Breast epithelium (tissue), 4 donors: ENCODE measurements at places on chromosomes 6 and 20. TPM values are rescaled to one million over a fixed set of nuclear protein-coding genes. Genes with fewer than 3 reads are reported as not detected.

DNA sequence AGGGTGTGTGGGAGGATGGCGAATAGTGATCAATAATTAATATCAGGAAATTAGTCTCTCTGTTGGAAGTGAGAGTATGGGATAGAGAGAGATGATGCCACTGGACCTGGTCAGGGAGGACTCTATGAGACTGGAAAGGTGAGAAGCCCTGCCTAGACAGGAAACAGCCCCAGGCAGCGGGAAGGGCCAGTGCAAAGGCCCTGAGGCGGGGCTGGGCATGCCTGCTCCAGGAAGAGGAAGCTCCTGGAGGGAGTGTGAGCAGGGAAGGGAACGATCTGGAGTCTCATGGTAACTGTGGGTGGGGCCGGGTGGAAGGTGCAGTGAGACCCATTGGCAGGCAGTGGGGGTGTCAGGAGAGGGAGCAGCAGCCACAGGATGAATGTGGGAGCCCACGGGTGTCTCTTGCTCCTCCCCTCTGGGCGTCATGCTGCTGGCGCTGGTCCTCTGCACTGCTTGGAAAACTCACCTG, 1.8 kb upstream of the CST3 start:
- DNase-seq = no peak

DNA sequence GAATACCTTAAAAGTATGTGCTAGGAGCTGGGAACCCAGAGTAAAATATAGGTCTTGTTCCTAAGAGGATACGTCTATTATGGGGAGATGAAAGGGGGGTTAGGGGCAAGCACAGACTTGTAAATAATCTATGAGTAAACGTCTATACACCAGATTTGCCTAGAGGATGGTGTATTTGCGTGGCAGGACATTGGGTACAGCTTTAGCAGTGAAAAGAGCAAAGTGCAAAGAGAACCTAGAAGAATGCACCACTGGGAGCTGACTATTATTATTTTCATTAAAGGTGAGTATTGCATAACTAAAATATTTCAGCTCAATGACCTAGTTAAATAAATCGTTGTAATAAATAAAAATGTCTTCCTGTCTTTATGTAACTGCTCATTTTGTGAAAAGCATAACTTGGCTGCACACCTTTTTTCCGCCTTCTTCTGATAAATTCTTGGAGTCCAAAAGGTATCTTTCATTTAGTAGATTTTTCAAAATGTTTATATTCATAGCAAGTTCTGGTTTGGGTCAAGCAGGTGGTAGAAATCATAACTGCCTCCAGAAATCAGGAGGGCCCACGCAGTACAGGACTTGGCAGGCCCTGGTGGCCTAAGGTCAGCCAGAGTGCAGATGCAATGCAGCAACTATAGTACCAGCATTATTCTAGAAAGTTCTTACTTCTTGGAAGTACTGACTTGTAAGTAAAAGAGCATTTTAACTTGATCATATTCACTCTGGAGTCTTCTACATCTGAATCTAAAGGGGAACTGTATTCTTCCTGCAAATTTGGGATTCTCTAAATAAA, 357.2 kb downstream of the PLCB1 start:
- DNase-seq = no peak

The PTCRA gene
- total RNA-seq = not detected

The SMOC2 gene
- total RNA-seq = 14.4 TPM

The HLA-DOB gene
- total RNA-seq = not detected

The DBNDD2 gene
- 49.2 TPM for total RNA-seq

The FRK gene
- total RNA-seq = 5.9 TPM

The BPIFA1 gene
- total RNA-seq = not detected

The RNF39 gene
- total RNA-seq = not detected

- no peak for DNase-seq
Measured at GRCh38 chr6:35089935-35090505, 51.1 kb downstream of the TCP11 start.

The RFX6 gene
- under 0.01 TPM for total RNA-seq

GRCh38 chr20:17612992-17613327, 43.1 kb downstream of the DSTN start:
- no peak for DNase-seq

The TTK gene
- total RNA-seq = 1.9 TPM

The TNF gene
- total RNA-seq = not detected

The SLC22A7 gene
- not detected for total RNA-seq

DNA sequence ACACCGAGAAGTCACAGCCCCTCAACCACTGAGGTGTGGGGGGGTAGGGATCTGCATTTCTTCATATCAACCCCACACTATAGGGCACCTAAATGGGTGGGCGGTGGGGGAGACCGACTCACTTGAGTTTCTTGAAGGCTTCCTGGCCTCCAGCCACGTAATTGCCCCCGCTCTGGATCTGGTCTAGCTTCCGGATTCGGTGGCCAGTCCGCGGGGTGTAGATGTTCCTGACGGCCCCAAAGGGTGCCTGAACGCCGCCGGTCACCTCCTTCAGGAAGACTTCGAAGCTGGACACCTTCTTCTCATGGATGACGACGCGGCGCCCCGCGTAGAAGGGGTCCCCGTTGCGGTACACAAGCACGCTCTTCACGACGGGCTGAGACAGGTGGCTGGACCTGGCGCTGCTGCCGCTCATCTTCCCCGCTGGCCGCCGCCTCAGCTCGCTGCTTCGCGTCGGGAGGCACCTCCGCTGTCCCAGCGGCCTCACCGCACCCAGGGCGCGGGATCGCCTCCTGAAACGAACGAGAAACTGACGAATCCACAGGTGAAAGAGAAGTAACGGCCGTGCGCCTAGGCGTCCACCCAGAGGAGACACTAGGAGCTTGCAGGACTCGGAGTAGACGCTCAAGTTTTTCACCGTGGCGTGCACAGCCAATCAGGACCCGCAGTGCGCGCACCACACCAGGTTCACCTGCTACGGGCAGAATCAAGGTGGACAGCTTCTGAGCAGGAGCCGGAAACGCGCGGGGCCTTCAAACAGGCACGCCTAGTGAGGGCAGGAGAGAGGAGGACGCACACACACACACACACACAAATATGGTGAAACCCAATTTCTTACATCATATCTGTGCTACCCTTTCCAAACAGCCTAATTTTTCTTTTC, at the start of gene DCDC2:
Gene DCDC2 (minus strand): TSS at position 724 of the 883 bp plus-strand sequence. CDS start 309 bp downstream, at position 415.
- DNase-seq = peak; percentile 84

DNA sequence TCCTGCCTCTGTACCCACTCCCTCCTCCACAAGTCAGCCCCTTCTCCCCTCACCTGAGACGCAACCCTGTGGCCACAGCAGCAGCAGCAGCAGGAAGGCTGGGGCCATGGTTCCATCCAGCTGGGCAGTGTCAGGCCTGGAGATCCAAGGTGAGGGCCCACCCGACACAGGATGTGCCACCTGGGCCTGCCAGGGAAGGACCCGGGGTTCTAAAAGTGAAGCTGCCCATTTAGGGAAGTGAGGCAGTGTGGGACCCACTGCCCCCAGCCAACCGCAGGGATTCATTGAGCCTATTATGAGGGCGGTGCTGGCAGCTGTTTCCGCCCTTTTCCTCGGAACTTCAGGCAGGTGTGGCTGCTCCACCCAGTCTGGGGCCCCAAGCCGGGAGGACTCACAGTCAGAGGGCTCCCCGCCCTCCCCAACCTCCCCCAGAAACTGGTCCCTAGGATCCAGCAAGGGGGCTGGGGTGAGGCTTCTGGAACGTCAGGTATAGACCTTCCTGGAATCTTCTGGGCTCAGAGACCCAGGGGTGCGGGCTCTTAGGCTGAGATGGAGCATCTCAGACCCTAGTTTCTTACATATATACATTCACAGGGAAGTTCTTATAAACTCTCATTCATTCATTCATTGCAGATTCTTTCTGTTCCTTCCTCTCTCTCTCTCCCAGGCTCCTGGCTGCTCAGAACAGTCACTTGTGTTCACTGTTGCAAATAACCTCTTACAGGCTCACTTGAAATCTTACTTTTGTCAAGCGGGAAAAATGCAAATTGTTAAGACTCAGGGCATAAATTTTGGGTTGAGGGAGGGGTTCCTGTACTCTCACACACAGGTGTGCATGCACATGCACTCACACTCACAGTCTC, at the start of gene TREML2:
Gene TREML2 (minus strand): TSS at position 249 of the 863 bp plus-strand sequence. CDS start 141 bp downstream, at position 108.
- DNase-seq = no peak

GRCh38 chr6:37787216-37787615, 32.3 kb upstream of the ZFAND3 start:
- no peak for DNase-seq

The C4B gene
- total RNA-seq = 298 TPM

The HAO1 gene
- total RNA-seq = not detected

- DNase-seq = no peak
Measured at GRCh38 chr6:133463790-133464189, 222.6 kb downstream of the EYA4 start.

DNA sequence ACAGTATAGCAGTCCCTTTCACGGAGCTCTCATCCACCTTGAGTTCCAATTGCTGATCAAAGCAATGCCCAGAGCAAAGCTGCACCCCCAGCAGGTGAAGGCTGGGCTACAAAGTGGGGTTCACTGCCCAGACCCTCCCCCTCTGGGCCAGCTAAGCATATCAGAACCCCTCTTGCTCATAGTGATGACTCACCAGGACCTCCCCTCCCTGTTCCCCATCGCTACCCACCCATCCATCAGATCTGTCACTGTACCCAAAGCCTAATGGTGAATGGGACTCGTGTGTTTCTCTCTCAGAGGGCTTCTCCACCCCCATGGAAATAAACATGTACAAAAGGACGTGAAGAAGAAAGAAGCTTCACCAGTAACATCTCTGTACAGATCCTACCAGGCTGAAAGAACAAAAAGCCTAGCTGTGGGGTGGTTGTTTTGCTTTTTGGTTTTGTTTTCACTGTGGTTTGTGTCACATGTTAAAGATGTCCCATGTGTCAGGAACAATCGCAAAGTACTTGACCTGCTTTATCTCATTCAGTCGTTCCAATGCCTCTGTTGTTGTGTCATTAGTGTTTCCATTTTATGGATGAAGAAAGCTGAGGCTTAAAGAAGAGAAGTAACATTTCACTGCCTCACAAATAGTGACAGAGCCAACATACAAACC, 518.5 kb downstream of the CD83 start:
- no peak for DNase-seq

The INSM1 gene
- 0.48 TPM for total RNA-seq

The ERMARD gene
- total RNA-seq = 27.7 TPM

GRCh38 chr20:38730167-38730988, 6.1 kb downstream of the SLC32A1 start:
- no peak for DNase-seq

The GMPR gene
- total RNA-seq = 4.3 TPM

DNA sequence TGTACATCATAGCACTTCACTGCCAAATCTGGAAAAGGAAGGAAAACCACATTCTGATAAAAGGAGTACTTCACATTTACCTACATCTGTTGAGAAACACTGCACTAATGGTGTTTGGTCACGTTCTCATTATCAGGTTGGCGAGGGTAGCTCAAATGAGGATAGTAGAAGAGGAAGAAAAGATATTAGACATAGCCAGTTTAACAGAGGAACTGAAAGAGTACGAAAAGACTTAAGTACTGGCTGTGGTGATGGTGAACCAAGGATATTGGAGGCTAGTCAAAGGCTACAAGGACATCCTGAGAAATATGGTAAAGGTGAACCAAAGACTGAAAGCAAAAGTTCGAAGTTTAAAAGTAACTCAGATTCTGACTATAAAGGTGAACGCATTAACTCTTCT, 32.0 kb upstream of the GJA10 start:
- no peak for DNase-seq

DNA sequence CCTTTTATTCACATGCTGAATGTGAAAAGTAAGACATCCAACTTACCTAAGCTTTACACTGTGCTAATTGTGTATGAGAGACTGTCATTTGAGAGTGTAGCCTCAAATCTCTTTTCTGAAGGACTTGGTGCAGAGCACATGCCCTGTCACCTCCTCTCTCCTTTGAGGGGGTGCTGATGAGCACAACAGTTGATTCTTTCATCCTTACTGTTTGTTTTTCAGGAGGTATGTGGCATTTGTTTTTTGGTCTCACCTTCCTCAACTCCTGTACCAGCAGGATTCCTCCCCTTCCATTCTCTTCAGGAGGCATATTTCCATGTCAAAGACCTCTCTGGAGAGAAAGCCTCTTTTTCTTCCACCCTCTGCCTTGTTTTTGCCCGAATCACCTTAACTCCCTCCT, 252.6 kb upstream of the CITED2 start:
- no peak for DNase-seq

GRCh38 chr6:16129623-16130401, 926 bp downstream of the MYLIP start:
- peak; percentile 36 for DNase-seq

The KIF3B gene
- 28.6 TPM for total RNA-seq

- no peak for DNase-seq
Measured at GRCh38 chr6:11231564-11232192, 790 bp downstream of the NEDD9 start.

DNA sequence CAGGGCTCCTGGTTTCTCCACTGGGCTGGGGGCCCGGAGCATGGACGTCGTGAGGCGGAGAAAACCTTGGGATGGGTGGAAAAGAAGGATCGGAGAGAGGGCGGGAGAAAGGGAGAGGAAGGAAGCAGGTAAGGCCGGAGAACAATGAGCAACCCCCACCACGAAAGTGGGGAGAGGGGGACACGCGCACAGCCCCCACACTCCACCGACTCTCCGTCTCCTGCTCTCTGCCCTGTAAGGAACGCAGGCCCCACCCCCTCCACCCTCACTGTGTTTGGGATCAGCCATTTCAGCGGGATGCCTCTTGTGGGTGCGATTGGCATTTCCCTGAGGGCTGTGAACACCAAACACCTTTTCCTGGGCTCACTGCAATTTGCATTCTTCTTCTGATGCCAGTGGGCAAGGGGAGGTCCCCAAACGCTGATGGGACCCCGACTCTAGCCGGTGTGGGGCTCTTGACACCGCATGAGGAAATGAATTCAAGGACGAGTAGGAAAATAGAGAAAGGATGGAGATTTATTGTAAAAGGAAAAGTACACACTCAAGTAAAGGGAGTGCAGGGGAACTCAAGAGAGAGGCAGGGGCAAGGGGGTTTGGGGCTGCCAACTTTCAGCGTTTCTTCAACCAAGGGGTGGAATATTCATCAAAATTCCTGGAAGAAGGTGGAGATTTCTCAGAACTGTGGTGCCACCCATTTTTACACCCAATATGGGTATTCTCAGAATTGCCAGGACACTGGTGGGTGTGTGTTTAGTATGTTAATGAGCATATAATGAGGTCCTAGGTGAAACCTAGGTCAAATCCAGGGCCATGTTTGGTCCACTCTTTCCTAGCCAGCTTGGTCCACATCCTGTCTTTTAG, 13.1 kb upstream of the RAET1L start:
- no peak for DNase-seq

DNA sequence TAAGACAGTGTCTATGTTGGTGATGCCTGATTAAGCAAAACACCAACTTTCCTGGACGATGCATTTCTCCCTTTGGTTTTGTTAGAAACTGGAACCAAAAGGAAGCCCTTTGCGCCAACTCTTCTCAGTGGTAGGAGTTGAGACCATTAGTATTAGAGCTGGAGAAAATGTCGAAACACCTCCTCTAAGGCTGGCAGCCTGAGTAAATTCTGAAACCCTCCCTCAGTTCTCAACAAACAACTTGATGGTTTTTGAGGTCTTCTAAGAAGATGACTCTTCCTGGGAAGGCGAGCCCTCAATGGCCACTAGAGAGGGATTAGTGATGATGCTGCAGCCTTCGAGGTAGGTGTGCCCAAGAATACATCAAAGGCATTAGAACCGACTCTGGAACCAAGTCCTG, 78.4 kb upstream of the CCN6 start:
- no peak for DNase-seq

The BPIFB2 gene
- total RNA-seq = 1.0 TPM
